ENCODE measurements at places on chromosomes 2 and 18. TPM values are rescaled to one million over a fixed set of nuclear protein-coding genes. Genes with fewer than 3 reads are reported as not detected.

Gene PSMA8
- not detected for polyA plus RNA-seq

DNA sequence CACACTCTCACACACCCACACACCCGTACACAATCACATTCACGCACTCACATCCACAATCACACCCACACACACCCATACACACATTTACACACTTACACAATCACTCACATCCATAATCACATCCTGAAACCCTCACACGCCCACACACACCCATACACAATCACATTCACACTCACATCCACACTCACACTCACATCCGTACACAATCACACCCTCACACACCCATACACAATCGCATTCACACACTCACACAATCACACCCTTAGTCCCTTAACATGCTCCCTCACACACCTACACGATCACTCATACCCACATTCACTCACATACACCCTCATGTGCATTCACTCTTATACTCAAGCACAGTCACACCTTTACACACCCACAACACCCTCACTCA, 105.8 kb downstream of the ITGB1BP1 start:
- no peak for DNase-seq

Gene NTSR2
- not detected for polyA plus RNA-seq

DNA sequence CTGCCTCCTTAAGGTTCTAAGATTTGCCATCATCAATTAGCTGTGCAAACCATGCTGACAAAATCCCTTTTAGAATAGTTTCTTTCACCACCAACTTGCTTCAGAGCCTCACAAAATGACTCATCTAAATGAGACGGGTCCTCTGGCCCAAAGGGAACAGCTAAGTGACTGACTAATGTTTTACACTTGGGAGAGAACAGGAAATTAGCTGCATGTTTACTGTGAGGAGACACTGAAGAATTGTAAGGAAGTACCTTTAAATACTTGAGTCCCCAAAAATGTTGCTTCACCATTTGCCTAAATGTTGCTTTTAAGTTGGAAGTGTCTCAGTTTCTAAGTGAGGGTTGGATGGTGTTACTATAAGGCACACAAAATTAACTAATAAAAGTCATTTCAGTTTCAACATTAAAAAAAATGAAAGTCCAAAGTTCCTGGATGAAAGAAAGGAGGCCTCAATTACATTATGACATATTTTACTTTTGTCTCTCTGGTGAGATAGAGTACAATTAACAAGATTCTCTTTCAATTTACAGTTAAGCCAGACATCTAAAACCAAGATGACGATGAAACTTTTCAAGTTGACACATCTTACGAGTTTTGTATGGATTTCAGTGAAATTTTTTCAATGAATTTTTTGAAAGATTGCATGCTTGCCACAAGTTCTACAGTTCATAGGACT, 229.1 kb upstream of the FN1 start:
- no peak for DNase-seq

- peak; percentile 3 for DNase-seq
Measured at GRCh38 chr2:51027968-51028367, 4.0 kb downstream of the NRXN1 start.

Measured in heart right ventricle (tissue), 16 donors.